ENCODE measurements at places on chromosomes 3 and 15. TPM values are rescaled to one million over a fixed set of nuclear protein-coding genes. Genes with fewer than 3 reads are reported as not detected.

DNA sequence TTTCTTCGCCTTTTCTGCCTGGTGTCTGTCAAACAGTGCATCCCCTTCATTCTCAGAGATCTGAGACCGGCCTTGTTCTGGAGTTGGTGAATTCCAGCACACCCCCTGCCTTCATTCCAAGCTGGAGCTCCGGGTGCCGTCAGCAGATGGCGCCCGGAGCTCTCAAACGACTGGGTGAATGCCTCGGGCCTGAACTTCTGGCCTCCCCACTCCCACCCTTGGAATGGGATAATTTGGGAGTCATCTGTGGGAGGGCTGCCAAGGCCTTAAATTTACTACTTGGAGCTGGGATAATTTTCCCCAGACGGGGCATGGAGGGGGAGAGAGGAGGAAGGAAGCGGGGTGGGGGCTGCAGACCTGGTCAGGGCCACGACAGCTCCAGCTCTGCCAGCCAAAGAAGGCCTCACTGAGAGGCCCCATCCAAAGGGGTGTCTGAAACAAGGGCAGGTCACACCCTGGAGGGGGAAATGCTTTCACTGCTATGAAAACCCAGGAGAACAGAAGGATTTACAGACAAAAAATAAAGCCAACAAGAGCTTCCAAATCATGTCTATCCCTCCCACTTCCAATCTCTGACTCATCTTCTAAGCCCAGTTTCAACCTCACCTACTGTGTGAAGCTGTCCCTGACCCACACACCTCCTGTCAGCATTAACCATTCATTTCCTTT, 187.9 kb downstream of the OPA1 start:
- DNase-seq, result peak; percentile 59
- no peaks in the 10 kb centered on the region for H3K27me3 ChIP-seq
- H3K4me3 ChIP-seq, result no peak overlapping the region
- H3K4me1 ChIP-seq, result no peaks in the 10 kb centered on the region
- H3K36me3 ChIP-seq, result no peaks in the 10 kb centered on the region

GRCh38 chr15:48563934-48564333, 81.6 kb downstream of the FBN1 start:
- H3K4me3 ChIP-seq, result no peak overlapping the region
- no peak overlapping the region for H3K27ac ChIP-seq
- H3K36me3 ChIP-seq, result no peaks in the 10 kb centered on the region
- no peak for DNase-seq
- no peaks in the 10 kb centered on the region for H3K4me1 ChIP-seq

DNA sequence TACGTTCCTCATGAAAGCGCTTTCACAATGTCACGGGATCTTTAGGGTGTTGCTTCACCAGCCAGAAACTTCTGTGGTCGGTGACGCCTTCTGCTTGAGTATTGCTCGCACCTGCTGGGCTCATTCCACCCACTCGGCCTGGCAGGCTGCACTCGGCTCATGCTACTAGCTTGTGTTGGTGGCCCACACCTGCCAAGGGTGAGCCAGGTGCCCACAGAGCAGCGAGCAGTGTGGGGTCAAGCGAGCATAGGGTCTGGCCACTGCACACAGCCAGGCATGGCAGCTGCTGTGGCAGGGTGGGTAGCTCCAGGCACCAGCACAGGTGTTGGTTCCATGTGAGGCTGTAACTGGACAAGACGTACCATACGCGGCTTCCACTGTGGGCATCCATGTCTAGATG, 202.9 kb upstream of the CADM2 start:
- H3K4me3 ChIP-seq, result no peak overlapping the region
- H3K27ac ChIP-seq, result no peak overlapping the region
- H3K27me3 ChIP-seq, result no peaks in the 10 kb centered on the region
- H3K4me1 ChIP-seq, result no peaks in the 10 kb centered on the region
- DNase-seq, result no peak

DNA sequence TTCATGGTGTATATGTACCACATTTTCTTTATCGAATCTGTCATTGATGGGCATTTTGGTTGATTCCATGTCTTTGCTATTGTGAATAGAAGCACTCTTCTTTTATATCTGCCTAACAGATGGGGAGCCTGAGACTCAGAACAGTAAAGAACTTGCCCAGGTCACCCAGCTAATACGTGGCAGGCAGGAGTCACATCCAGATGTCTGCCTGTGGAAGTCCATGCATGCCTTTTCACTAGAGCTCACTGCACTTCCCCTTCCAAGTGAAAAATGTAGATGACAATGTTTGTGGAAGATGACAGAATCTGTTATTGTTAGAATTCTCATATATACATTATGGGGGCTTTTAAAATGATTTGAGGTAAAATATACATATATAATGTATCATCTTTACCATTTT, 165.0 kb downstream of the PDZRN3 start:
- no peak for DNase-seq
- H3K36me3 ChIP-seq, result no peaks in the 10 kb centered on the region
- no peak overlapping the region for H3K4me3 ChIP-seq
- H3K27me3 ChIP-seq, result no peaks in the 10 kb centered on the region

DNA sequence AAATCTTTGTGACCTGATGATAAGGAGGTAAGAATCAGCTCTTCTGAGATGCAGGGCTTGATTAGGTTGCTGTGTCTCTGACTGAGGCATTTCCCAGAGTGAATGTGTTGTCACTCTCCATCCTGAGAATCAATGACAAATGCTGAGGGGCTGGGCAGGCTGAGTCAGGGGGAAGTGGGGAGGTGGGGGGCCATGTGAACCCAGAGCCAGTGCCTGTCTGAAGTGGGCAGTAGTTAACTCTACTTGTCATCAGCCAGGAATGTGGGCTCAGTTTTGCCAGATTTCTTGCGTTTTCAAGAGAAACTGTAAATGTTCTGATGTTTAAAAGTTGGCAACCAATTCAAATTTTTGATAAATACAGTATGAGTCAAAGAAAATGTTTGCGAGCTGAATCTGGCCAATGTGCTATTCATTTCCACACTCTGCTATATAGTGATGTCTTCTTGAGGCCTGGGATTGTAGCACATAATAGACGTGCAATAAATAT, 3.1 kb upstream of the BNC1 start:
- no peak overlapping the region for H3K4me3 ChIP-seq
- H3K36me3 ChIP-seq, result no peaks in the 10 kb centered on the region
- H3K27ac ChIP-seq, result no peak overlapping the region
- H3K4me1 ChIP-seq, result no peaks in the 10 kb centered on the region
- no peaks in the 10 kb centered on the region for H3K27me3 ChIP-seq

DNA sequence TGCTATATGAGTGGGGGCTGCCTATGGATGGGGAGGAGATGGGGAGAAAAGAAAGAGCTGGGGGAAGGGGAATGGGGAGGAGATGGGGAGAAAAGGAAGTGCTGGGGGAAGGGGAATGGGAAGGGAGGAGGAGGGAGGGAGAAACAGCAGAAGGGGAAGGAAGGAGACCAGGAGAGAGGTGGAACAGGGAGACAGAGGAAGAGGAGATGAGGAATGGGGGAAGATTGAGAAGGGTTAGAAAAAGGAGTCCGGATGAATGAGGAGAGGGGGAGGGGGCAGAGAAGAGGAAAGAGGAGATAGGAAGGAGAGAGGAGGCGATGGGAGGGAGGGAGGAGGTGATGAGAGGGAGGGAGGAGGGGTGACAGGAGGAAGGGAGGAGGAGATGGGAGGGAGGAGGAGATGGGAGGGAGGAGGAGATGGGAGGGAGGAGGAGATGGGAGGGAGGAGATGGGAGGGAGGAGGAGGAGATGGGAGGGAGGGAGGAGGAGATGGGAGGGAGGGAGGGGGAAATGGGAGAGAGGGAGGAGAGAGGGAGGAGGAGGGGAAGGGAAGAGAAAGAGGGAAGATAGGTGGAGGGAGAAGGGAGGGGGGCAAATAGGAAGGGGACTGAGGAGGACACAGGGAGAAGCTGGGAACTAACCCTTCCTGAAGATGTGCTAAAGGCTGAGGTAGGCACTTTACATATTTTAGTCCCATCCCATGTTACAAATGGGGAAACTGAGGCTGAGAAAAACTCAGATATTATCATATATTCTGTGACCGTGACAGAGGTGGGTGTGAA, 6.6 kb upstream of the BCL2L10 start:
- DNase-seq, result no peak
- no peak overlapping the region for H3K27ac ChIP-seq
- no peaks in the 10 kb centered on the region for H3K27me3 ChIP-seq
- H3K4me3 ChIP-seq, result no peak overlapping the region
- no peaks in the 10 kb centered on the region for H3K4me1 ChIP-seq

The DUOX1 gene
- 32.1 TPM for total RNA-seq

The PP2D1 gene
- 0.97 TPM for total RNA-seq

The LTK gene
- not detected for total RNA-seq

Measured in prostate gland (tissue), 2 donors.